Calu3 (cell line): ENCODE measurements at places on chromosomes 4 and X. TPM values are rescaled to one million over a fixed set of nuclear protein-coding genes. Genes with fewer than 3 reads are reported as not detected.

The GAGE12H gene
- total RNA-seq = not detected in 2 replicates

The MAML3 gene
- 3.8 and 4.0 TPM in 2 replicates for total RNA-seq

The ATXN3L gene
- total RNA-seq = not detected in 2 replicates

The IQSEC2 gene
- total RNA-seq = 14.1 and 15.2 TPM in 2 replicates

The GABRE gene
- total RNA-seq = 60.5 and 71.9 TPM in 2 replicates

The MSANTD1 gene
- 1.4 and 1.6 TPM in 2 replicates for total RNA-seq

The CCDC149 gene
- 8.9 and 9.5 TPM in 2 replicates for total RNA-seq

- H3K27me3 ChIP-seq = no peaks in the 10 kb centered on the region
- DNase-seq = no peak
- H3K36me3 ChIP-seq = no peaks in the 10 kb centered on the region
- H3K27ac ChIP-seq = no peak overlapping the region
- H3K4me1 ChIP-seq = no peaks in the 10 kb centered on the region
Observed at GRCh38 chr4:5750052-5750945, 39.3 kb downstream of the EVC start.

DNA sequence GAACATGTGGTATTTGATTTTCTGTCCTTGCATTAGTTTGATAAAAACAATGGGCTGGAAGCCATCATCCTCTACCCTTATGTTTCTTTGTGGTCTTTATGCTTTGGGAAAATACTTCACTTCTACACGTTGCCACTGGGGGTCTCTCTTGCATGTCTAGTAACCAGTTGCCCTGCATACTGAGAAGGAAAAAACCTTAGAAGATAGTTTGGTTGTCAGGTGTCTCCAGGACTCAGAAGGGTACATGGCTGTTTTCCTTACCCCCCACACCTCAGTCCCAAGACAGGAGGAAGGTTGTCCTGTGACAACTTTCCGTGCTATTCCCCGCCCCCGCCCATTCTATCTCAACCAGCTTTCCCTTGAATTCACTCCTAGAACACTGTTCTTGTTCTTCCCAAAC, 62.1 kb upstream of the LANCL3 start:
- no peak overlapping the region for H3K27ac ChIP-seq
- no peak overlapping the region for H3K4me3 ChIP-seq
- no peaks in the 10 kb centered on the region for H3K36me3 ChIP-seq
- H3K27me3 ChIP-seq = no peaks in the 10 kb centered on the region
- H3K4me1 ChIP-seq = no peaks in the 10 kb centered on the region
- DNase-seq = peak; percentile 18

GRCh38 chr4:146379744-146380143, 142.0 kb downstream of the SLC10A7 start:
- H3K27ac ChIP-seq = no peak overlapping the region
- no peak overlapping the region for H3K4me3 ChIP-seq

The MAGEA12 gene
- total RNA-seq = not detected in 2 replicates

DNA sequence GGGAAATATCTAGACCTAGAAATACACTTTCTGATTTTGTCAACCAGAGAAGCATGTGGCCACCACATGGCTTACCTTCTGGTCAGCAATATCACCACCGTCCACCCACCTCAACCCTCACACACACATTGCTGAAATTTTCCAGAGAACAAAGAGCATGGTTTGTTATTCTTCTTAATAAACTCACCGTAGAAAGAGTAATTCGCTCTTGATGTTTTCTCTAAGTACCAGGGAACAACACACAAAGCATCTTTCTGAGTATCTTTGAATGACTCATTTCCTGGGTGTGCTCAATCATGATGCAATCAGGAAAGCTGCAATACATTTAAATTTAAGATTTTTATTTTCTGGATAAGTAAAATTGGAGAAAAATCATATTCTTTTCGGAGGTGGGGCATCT, 24.7 kb upstream of the LRAT start:
- no peak overlapping the region for H3K4me3 ChIP-seq
- DNase-seq = peak; percentile 5
- H3K4me1 ChIP-seq = peaks cover 20% of the 10 kb centered on the region

DNA sequence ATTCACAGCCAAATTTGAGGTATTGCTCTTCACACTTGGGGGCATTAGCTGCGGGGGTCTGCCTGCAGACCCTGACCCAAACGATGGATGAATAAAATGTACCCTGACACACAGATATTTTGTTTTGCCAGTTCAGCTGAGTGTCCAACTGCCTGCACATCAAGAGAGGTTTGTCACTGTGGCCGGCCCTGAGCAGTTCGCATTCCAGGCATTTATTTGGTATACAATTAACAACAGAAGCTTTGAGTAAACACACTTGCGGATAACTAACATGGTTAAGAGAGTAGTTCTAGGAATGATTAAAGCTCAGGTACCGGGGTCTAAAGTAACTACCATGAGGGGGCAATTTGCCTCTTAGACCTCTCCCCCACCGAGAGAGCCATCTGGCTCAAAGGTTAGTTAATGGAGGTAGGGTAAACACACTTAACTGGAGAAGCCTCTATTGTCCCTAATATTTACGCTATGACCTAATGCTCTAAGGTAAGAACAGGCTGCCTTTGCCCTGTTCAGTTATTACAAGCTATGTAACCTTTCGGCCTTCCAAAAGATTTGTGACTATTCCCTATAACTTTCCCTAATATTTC, 162.0 kb downstream of the SNCA start:
- no peaks in the 10 kb centered on the region for H3K4me1 ChIP-seq
- no peak overlapping the region for H3K4me3 ChIP-seq
- H3K36me3 ChIP-seq = no peaks in the 10 kb centered on the region
- no peak overlapping the region for H3K27ac ChIP-seq

DNA sequence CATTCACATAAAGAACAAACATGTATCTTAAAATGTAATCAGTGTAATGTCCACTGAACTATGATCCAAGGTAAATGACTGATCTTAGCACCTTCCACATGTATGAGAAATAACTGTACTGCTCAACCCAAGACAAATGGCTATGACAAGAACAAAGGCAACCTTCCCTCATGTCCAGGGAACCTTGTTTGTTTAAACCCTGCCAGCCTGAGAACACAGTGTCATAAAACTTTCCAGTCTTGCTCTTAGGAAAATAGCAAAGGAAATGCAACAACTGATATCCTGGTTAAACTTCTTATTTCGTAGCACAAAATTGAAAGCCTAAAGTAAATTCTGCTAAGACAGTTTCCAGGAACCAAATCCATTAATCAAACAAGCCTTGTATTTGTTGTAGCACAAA, 494.3 kb downstream of the IL15 start:
- H3K4me3 ChIP-seq = no peak overlapping the region
- peaks cover 19% of the 10 kb centered on the region for H3K4me1 ChIP-seq
- DNase-seq = no peak
- no peaks in the 10 kb centered on the region for H3K27me3 ChIP-seq

The PWWP3B gene
- total RNA-seq = not detected in 2 replicates
